ENCODE measurements at places on chromosomes 16 and 17.

GRCh38 chr16:9316615-9317014 lies 225.2 kb downstream of the HAPSTR1 start:
- no peak for DNase-seq

GRCh38 chr17:36807496-36808179 lies 129.6 kb upstream of the LHX1 start:
- DNase-seq = peak; percentile 68

DNA sequence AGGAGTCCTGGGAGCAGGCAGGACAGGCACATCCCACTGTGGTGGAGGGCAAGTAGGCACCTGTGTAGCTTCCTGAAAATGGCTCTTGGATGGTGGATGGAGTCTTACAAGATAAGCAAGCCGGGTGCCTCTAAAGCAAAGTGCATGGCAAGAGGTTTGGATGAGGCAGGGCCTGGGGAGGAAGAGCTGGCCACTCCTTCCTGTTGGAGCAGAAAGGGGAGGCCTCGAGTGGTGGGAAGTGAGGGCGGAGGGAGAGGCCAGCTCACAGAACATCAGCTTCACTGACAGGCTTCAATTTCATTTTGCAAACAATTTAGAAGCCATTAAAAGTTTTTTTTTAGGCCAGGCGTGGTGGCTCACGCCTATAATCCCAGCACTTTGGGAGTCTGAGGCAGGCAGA lies 31.0 kb downstream of the CD300A start:
- DNase-seq = no peak

DNA sequence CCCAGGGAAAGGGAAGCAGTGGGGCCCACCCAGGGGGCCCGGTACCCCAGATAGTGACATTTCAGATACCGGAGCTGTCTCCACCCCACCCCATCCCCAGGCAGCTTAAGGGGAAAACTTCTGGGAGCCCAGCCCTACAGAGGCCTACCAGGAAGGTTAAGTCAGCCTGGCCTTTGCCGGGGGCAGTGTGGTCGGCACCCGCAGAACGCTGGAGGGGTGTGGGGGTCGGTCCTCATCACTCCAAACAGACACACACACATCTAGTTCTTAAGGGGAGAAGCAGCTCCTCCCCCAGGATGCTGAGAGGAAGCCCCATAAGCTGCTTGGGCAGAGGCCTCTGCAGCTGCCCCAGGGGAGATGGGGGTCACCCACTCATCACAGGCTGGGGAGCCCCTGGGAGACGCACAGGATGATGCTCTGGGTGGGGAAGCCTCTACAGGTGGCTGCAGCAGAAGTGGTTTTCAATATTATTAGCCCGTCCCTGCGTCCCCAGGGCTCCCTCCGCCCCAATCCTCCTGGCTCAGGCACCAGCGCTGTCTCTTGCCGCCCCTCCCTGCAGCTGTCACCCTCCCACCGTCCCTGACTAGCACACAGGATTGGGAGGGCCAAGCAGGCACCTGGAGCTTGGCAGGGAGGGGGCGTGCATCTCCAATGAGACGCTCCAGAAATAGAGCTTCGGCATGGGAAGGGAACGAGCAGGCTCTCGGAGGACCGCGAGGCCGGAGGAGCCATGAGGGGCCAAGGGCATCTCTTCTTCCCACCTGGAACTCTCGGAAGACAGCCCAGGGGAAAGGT lies 1.4 kb upstream of the ABR start:
- peak; percentile 91 for DNase-seq

DNA sequence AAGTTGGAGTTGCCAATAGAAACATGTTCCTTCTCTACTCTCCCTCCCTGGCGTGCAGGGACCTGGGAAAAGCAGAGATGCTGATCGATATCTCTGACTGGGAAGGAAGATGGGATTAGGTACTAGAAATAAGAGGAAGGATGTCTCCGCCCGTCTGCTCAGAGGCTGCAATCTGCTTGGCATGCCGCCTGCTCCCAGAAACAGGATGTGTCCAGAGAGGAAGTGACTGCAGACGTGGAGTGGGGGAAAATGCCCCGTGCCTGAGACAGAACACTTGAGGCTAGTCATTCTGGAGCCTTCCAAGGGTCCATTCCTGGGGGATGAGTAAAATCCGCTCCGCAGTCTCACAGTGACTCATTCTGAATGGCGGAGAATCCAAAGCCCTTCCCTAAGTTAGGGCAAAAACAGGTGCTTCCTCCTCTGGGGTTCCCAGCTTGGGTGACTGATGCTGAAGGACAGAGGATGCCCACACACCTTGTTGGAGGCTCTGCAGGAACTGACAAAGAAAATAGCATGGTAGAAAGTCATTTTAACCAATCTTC lies 45.0 kb upstream of the SMURF2 start:
- DNase-seq = peak; percentile 45

DNA sequence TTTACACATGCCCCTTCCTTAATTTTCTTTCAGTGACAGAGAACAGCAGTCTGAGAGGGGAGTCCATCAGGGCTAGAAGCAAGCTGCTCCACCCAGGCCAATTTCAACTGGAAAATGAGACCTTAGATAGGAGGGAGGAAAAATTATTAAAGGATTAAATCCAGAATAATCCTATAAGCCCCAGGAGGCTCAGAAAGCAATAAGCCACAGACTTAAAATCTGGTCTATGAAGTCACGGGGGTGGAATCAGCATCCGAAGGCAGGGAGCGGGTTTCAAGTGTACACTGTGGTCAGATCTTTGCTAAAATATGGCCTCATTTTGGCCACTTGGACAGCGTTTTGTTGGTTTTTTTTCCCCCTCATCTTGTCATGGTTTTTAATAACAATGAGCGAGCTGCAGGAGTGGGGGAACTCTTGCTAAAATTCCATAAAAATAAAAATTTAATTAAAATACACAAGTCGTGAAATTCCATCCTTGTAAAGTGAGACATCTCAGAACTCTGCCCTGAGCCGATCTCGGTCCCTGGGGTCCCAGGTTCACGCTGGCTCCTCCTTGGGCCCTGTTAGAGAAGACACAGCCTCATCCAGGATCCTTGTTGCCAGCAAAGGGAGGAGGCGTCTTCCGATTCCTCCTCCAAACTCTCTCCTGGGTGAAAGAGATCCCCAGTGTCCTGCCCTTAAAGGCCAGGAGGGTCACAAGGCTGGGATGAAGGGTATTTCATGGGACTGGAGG lies 51.6 kb upstream of the ETV4 start:
- no peak for DNase-seq

DNA sequence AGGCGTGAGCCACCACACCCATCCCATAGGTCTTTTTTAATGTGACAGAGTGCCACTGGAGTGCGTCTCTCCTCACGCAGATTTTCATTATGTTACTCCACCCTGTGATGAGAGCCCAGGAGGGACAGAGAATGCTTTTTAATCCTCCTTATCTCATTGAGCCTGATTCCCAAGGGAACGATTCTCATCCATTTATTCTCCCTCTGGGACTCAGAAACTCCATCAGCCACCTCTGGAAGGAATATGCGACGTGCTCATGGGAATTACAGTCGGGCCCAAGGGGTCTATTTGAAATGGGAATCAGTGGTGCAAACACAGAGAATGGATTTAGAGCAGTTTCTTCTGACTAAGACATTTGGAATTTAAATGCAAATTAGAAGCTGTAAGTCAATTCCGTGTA lies 155.9 kb upstream of the HSBP1 start:
- DNase-seq = no peak

- peak; percentile 81 for DNase-seq
Observed at GRCh38 chr17:68290955-68291835, at the start of the genes ARSG and SLC16A6. Gene ARSG, plus strand, starts transcription at chr17:68291495. Its CDS starts 15,999 bp downstream, at chr17:68307494. Gene SLC16A6, minus strand, starts transcription at chr17:68291127. Its CDS starts 12,807 bp downstream, at chr17:68278320.

GRCh38 chr17:66755101-66755943 lies 79.6 kb upstream of the CACNG5 start:
- no peak for DNase-seq

GRCh38 chr17:62110923-62111484 lies 45.9 kb upstream of the MED13 start:
- DNase-seq = no peak
